ENCODE measurements at places on chromosomes 1 and 21.

DNA sequence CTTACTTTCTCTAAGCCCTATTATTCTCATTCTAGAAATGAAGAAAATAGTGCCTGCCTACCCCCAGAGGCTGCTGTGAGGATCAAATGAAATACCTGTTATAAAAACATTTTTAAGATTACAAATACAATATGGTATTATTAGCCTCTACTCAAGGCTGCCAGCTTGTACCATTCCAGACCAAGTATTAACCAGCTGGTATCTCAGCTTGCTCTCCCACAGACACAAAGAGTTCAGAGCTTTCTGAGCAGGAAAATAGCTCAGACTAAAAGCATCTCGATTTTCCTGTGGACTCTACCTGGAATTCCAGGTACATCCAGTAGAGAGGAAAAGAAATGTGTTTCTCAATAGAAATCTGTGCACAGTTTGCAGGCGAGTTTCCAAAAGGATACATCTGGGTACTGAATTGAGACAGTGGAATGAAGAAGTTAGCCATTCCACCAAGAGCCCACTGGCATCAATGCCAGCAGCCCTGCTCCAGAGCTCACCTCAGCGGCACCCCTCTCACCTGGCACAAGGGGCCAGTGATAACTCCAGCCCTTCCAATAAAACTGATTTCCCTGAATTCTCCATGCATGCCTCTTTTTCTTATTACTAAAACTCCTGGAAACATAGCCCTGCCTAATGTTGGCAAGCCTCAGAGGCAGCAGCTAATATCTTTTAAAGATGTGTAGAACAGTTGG, 31.0 kb downstream of the TGFBR3 start:
- no peak for DNase-seq

- no peak for DNase-seq
These were observed 103.6 kb upstream of the GPR52 start for GRCh38 chr1:174344162-174344561.

DNA sequence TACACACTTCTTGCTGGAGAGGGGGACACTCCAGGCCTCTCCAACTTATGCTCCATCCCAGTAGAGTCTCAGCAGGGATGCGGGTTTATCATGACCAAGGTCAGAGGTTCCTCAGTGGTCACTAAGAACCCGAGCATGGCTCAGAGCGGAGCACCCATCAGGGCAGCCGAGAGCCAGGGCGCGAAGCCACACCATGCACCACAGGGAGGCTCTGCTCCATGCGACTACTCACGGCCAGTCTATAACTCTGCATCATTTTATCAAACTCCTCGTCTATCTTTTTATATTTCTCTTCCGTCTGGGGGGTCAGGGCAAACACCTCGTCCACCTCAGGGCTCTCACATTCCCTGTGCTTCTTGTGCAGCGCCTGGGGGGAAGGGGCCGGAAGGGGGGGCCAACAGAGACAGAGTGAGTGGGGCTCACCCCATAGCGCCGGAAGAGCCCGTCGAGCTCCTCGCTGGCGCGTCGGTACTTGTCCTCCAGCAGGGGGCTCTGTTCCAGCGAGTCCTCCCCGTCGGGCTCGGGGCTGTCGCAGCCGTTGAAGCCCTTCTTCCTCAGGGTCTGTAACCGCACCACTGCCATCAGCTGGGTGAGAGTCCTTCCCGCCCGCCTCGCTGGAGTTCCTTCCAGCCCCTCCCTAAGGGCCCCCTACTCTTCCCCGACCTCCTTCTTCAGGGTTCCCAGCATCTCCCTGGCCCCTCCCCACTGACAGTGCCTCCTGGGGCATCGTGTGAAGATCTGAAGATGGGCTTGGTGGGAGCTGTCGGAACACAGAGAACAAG, 20.0 kb downstream of the MEF2D start:
- peak; percentile 86 for DNase-seq

DNA sequence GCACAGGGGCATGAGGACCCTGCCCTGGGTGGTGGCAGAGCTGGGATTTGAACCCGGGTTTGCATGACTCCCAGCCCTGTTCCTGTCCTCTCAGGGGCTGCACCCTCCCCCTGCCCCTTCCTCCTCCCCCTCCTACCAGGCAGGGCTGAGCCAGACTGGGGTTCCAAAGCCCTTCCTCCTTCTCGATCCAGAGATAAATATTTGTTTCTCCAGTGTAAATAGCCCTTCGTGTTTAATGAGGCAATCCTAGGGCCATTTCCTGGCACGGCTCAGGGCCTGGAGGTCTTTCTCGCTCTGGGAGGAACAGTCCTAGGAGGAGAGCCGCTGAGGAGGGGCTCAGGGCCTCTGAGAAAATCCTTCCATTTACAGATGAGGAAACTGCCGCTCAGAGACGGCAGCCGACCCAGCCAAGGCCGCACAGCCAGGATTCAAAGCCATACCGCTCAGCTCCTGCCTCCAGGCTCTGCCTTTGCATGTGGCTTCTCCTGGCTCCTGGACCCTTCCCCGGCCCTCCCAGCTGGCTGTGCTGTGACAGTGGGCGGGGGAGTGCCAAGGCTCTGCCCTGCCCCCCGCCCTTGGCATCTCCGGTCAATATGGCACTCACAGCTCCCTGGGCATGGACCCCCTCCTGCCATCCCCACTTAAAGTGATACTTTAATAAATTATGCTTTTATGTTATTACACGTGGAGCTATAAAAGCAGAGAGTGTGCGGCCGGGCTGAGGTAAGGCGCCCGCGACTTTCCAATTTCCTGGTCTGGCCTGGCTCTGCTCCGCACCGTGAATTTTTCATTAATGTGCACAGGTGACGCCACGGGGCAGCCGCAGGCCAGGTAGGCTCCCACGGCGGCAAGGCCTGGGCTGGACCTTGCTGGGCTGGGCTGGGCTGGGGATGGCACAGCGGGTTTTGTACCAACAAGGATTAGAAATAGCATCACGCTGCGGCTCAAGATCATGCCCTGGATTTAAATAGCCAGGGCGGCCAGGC, 114.7 kb upstream of the WNT4 start:
- DNase-seq, result no peak

DNA sequence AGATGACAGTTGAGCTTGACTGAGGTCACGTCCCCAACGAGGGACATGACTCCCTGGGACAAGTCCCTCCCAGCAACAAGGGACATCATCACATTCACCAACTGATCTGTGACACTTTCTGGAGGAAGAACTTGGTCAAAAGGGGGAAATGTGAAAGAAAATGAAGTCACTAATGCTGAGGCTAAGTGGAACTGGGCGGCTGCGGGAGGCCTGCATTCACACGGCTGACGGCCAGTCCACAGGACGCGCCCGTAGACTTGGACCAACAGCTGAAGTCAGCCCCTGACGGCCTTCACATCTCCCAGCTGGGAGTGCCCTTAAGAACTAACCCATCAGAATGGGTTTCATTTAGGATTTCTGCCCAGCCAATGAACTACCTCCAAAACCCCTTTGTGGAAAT, 26.6 kb downstream of the POFUT2 start:
- no peak for DNase-seq

GRCh38 chr1:50936321-50936720, 23.7 kb downstream of the FAF1 start:
- DNase-seq, result no peak

- DNase-seq, result no peak
These were observed 229.6 kb downstream of the HHAT start for GRCh38 chr1:210558302-210558701.

- DNase-seq, result no peak
These were observed 6.8 kb downstream of the C1orf74 start for GRCh38 chr1:209777587-209777986.

DNA sequence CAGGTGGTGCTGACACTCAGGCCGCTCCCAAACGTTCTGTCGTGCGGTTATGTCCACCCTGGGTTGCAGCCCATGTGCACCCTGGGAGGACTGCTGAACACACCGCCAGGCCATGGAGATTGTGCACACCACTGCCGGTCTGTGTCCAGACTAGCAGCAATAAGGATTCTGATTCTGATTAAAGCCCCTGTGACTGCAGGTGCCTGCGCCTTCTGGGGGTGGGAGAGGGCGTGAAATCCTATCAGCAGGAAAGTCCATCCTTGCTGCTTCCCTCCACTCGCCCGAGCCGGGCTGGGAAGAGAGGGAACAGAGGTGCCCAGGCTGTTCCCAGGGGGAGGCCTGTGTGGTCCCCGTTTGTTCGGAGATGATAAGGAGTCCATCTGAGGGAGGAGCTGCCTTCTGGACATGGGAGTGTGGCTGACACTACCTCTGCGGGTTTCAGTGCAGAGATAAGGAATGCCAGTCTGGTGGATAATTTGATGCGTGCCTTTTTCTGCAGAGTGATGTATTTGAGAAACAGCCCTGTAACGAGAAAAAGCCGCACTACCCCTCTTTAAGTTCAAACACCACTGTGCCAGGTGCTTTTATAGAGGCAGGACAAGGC, 41.2 kb downstream of the BACE2 start:
- no peak for DNase-seq

DNA sequence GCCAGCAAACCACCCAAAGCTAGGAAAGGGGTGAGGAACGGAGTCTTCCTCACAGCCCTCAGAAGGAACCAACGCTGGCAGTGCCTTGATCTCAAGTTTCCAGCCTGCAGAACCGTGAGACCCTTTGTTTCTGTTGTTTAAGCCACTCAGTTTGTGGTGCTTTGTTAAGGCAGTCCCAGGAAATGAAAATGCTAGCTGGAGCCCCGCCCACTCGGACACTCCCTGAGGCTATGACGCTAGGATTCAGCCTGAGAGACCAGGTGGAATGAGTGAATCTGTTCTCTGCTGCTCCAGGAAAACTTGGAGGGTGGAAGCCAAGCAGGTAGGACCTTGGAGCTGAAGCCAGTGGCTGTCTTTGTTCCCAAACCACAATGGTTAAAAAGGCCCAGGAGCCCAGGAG, 196.5 kb upstream of the POU3F1 start:
- no peak for DNase-seq

DNA sequence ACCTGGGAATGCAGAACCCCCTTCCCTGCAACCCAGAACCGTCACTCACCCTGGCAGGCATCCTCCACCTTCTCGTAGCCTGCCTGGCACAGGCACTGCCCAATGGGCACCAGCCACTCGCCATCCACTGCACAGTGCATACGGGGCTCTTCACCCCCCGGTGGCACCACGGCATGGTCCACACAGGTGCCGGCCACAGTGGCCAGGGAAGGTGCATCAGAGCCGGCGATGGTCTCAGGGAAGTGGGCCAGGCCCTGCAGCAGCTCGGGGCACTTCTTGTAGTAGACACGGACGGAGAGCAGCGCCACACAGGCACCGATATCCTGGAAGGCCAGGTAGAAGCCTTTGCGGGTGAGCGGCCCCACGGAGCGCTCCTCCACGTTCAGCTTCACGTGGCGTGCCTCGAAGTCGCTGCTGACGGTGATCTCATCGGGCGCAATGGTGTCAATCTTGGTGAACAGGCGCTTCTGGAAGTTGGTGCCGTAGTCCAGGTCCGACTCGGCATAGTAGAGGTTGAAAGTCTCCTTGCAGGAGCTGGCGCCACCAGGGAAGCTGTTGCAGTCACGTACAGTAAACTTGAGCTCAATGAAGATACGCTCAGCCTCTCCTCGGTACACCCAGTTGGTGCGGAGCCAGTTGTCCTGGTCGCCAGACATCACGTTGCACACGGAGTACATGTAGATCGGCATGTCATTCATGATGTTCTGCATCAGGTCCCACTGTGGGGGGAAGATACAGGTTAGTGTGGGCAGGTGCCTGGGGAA, 7.4 kb downstream of the EPHA2 start:
- DNase-seq, result no peak

GRCh38 chr1:230335861-230336522, 90.1 kb downstream of the PGBD5 start:
- no peak for DNase-seq
